ENCODE measurements at places on chromosomes 1 and 21.

DNA sequence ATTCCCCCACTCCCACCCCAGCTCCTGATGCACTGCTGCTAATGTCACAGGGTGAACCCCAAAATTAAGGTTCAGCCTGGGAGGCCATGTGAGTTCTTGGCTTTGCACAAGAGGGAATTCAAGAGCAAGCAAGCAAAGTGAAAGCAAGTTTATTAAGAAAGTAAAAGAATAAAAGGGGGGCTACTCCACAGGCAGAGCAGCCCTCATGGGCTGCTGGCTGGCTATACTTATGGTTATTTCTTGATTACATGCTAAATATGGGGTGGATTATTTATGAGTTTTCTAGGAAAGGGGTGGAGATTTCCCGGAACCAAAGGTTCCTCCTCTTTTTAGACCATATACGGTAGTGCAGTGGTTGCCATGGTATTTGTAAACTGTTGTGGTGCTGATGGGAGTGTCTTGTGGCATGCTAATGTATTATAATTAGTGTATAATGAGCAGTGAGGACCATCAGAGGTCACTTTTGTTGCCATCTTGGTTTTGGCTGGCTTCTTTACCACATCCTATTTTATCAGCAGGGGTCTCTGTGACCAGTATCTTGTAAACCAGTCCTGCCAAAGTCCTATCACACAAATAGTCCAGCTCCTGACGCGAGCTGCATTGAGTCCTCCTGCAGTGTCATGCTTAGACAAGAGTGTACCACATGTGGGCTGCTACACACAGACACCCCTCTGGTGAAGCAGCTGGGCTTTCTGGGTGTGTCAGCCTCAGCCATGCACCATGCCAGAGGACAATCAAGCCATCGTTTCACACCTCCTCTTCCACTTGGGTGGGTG lies 46.4 kb upstream of the CSF1 start:
- no peak for DNase-seq

GRCh38 chr1:209585672-209586071 lies 2.2 kb downstream of the CAMK1G start:
- DNase-seq = no peak

- peak; percentile 63 for DNase-seq
These were observed at the start of gene C1orf115 for GRCh38 chr1:220690140-220691052. Gene C1orf115 (plus strand): TSS chr1:220690363. CDS start chr1:220690403, 40 bp downstream.

DNA sequence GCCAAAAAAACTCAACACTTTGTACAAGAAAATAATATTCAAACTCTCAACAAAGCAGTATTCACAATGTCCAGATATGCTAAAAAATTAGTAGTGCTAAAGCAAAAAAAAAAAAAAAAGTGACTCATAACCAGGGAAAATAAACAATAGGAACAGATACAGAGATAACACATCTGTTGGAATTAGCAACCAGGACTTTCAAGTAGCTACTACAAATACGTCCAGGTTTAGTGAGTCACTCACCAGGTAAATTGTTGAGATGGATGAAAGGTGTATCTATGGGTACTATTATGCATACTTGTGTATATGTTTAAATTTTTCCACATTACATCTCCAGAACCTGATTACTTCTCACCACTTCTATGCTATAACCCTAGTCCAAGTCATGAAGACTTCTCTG lies 144.8 kb upstream of the SLC35F3 start:
- DNase-seq = no peak

GRCh38 chr1:146031476-146031875 lies 9.9 kb upstream of the HJV start:
- no peak for DNase-seq

- DNase-seq = no peak
These were observed 40.2 kb downstream of the EDN2 start for GRCh38 chr1:41444246-41444645.

DNA sequence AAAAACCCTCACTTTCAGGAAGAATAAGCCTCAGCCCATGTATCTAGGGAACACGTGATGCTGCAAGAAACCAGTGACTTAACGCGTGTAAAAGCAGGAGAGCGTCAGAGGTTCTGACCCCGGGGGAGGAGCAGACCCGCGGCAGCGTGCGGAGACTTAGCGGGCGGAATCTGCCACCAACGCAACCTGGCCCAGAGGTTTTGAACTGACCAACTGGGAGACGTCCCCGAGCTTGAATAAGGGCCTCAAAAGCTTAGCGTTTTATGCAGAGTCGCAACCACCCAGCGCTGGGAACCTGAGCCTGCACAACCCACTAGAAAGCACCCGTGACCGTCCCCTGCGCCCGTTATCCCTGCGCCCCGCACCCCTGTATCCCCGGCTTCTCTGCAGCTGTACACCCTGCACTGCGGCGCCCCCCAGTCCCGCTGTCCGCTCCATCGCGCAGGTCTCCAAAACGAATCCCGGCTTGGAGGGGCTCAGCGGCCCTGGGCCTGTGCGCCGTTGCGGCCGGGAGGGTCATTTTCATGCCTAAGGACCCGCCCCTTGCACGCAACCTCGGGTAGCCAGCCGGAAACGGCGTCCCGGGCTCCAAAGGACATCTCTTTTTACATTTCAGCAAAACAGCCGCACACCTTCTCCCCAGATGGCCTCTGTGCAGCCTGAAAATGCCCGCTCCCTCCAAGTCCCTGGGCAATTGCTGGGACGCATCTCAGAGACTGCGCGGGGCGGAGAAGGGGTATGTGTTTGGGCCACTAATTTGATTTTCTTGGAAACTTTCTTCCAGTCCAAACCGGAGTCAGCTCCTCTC lies 29.4 kb upstream of the TRIM17 start:
- peak; percentile 23 for DNase-seq
